ENCODE measurements at places on chromosomes 5 and 9.
A peak's percentile ranks its signal among the peaks of the same experiment; 100 is the strongest.

DNA sequence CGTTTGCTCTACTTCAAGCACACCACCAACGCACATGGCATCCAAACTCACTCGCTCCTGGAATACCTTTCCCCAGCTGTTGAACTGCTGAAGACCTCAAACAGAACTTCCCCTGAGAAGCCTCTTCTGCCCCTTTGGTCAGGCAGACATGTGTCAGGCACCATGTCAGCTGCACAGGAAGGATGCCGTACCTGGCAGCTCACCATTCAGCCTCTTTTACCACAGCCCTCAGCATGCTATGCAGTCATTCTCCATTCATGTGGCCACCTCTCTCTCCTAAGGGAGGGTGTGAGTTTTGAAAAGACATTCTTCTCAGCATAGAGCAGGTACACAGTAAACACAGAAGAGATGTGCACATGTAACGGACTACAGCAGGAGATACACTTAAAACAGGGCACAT lies 14.2 kb downstream of the IL4 start:
- DNase-seq = peak; percentile 50

DNA sequence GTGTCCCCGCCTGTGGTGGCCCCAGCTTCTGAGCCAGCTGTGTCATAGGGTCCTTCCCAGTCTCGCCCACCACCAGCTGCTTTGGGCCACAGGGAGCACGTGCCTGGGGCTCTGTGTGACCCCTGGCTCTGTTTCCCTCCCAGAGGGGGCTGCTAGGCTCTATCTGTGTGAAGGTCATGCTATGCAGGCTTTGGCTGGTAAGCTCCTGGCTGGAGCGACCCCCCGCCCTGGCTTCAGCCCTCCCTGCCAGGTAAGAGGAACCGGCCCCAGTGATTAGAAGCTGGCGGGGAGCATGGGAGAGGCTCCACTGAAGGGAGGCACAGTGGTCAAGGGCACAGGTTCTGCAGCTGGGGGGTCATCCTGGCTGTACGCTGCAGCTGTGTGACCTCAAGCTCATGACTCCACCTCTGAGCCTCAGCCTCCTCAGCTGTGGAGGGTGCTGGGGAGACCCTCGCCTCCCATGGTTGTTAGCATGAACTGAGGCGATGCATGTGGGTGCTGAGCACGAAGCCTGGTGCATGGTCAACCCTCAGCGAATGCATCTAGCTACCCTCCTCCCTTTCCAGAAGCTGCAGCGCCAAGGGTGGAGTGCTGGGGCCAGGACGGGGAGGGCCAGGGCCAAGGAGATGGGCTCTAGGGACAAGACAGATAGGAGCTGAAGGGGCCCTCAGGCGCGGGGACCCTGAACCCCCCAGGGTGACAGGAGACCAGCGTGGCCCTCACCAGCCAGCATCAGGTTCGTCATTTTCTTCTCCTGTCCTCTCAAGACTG lies 163.8 kb upstream of the MVB12B start:
- no peak for DNase-seq

- DNase-seq = no peak
Measured at GRCh38 chr9:15936306-15936921, 383.6 kb downstream of the CCDC171 start.

DNA sequence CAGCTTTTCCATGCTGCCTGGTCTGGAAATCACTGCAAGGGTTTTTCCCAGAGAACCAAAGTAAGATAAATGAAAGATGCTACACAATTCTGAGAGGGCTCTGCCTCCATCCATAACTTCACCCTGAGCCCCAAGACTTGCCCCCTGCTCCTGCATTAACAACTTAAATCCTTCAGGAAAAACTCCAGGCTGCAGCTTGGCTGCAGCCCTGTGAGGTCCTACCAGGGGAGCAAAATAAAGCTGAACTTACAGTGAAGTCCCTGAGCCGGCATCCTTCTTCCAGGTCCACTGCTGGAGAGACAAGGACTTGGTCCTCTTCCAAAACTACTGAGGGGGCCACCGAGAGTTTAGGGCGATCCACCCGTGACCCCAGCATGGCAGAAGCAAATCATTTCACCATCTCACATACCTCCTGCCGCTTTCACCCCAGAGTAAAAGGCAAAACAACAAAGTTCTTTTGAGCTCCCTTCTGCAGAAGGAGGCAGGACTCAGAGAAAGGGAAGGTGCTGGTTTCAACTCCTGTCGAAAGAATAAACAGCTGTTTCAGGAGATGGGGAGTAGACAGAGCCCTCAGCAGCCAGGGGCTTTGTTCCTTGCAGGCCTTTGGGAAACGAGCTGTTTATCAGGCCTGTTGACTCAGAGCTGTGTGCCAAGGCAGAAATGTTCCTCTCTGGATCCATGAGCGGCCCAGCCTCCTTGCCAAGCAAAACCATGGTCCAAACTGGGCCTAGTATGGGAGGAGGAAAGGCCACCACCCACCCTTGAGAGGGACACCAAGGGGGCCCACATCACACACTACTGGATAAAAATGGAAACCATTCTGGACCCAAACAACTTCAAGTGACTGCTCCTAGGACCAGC lies 20.6 kb downstream of the GGTA1 start:
- DNase-seq = no peak

GRCh38 chr5:180598316-180598701 lies 7.0 kb upstream of the SCGB3A1 start:
- peak; percentile 10 for DNase-seq

DNA sequence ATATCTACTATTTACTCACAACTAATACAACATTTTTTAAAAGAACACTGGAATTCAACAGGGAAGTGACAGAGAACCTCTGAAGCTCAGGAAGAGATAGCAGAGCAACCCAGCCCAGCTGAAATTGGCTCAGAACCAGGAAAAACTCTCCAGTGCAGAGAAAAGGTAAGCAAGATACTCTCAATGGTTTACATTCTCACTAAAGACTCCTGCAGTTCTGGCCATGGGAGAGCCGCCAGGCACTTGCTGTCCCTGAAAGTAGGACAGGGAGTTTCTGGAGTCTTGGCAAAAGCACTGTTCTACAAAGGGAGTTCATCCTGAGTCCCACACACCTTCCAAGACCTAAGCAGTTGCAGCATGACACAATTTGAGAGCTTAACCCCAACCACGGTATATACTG lies 330.8 kb downstream of the TRIM36 start:
- no peak for DNase-seq

Data from activated T-cell treated with anti-CD3 and anti-CD28 coated beads, Interleukin-2, amount 50 U/mL, for 48 hours (primary cell).